Kidney glomerular epithelial cell (primary cell): ENCODE measurements at places on chromosomes 3 and 15.
A peak's percentile ranks its signal among the peaks of the same experiment; 100 is the strongest.

DNA sequence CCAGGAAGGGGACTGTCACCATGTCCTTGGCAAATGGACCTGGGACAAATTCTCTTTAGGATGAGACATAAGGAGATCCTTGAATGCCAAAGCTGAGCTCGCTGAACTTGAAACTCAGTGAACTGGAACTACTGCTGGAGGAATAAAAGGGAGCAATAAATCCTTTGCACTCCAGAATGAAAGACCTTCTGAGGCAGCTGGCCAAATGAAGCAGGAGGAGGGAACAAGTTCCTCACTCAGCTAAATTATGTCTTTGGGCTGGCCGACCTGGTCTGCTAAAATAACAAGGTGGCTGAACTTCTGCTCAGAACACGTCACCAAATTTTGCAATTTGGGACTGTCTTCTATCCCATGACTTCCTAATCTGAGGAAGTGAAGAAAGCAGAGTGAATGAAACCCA, 314.7 kb downstream of the LPP start:
- peak; percentile 65 for DNase-seq

GRCh38 chr3:47475029-47475569, 642 bp downstream of the SCAP start:
- DNase-seq, result peak; percentile 10

- DNase-seq, result no peak
These were observed 12.8 kb upstream of the SRP14 start for GRCh38 chr15:40051616-40052415.

DNA sequence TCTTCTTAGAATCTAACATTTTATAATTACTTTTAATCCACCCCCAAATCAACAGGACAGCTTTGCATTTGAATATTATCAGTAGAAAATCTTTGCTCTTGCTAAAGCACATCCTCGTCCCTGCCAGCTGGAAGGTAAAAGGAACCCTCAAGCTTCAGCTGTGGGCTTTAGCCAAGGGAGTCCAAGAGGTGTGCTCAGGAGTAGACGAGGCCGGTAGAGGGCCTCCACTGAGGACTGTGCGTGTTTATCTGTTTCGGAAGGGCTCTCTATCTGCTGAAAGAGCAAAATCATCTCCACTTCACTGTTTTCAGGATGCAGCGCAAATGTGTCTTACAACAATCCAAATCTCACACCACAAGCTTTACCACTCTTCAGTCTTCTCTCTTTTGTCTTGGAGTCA, 257.4 kb upstream of the IL12A start:
- DNase-seq, result no peak

GRCh38 chr3:126955004-126955790, 27.7 kb upstream of the PLXNA1 start:
- no peak for DNase-seq

DNA sequence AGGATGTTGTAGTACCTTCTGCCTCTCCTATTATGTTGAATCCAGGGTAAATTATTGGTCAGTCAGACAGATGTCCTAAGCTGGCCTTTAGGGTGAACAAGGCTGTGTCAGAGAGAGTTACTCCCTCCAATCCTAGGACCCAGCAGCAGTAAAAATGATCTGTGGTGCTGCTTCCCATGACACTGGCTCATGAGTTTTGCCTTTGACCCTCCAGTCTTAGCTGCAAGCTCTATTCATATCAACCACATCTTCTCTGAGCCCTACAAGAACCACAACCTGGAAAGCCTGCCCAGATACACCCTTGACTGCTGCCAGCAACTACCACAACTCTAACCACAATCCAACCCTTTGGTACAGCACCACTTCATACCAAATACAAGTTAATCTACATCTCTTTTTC, 27.2 kb upstream of the PHLDB2 start:
- no peak for DNase-seq

GRCh38 chr3:169227911-169228310, 435.6 kb downstream of the MECOM start:
- no peak for DNase-seq

DNA sequence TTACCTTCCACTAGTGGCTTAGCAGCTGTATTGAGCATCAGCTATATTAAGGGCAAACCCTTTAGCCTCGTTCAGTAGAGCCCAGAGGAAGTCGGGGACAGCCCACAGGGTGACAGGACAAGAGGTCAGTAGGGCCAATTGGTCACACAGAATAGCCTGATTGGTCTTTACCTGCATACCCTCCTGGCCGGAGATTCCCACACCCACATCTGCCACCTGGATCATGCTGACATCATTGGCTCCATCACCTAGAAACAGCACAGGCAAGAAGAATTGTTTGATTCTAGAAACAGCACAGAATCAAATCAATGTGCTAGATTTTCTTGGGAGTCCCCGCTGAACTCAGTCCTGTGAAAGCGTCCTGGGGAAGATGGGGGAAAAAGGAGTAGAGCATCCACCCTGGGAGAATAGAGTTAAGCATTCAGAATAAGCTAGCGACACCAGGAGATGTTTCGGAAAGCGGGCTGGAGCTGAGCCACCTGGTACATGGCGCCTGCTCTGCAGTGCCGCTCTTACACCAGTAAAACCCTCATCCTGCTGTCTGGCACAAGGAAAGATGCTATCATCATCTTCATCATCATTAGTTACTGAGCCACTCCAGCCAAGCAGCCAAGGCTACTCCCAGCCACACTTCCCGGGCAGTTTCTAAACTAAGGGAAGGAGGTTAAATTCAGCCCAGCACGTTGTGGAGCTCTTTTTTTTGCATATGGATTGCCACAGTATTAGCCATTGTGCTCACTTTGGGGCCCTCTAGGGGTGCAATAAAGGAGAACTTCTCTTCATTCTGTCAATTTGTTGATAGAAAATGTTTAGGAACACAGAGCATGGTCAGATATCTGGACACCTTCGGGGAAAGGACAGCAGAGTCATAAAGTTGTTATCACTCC, 171.3 kb downstream of the ATP10A start:
- no peak for DNase-seq

DNA sequence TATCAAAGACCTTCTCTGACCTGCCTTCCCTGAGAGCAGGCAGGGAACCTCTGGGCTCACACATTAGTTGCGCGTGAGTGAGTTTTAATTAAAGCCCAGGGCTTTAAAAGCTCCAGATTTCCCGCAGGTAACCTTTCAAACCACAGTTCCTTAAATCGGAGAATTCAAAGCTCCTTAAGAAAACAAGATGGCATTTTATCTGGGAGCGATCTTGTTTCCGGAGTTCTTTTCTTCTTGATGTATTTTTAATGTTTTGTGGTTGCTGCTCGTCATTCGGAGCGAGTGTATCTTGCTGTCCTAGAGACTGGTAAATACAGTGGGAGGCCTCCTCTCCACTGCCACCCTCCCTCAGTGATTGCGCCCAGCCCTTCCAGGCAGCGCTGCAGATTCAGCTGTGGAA, 284.3 kb downstream of the CLSTN2 start:
- DNase-seq, result no peak

DNA sequence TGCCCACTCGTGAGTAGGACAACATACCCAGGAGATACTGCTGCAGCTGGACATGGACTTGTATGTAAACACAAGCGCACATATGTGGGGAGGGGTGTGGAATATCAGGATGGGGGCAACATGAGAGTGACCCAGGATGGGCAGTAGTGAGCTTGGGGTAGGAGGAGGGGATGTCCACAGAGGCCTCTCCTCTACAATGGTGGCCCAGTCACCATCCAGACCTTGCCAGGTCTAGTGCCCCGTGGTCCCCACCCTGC, 266 bp upstream of the ZBTB47 start:
- no peak for DNase-seq

- DNase-seq, result no peak
These were observed 302.9 kb upstream of the ARHGEF26 start for GRCh38 chr3:153818338-153818737.

DNA sequence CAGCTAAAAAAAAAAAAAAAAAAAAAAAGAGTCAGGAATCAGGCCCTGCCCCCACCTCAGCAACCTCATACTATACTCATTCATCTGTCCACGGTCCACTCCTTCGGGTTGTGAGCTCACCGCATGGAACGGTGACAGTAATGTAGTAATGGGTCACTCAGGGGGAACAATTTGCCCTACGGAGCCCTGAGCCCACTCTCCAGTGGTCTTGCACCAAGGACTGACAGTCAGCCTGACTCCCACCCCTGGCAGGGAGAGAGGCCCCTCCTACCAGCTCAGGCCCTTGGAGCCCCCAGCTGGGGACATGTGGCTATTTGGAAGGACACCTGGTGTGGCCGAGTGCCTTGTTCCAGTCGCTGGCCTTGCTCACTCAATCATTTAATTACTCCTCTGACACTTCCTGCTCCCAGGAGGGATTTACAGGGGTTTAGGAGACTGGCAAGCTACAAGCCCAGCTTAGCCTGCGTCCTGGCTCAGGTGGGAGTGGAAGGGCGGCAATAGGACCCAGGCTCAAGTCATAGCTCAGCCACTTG, 19.9 kb upstream of the CACNA2D2 start:
- no peak for DNase-seq

DNA sequence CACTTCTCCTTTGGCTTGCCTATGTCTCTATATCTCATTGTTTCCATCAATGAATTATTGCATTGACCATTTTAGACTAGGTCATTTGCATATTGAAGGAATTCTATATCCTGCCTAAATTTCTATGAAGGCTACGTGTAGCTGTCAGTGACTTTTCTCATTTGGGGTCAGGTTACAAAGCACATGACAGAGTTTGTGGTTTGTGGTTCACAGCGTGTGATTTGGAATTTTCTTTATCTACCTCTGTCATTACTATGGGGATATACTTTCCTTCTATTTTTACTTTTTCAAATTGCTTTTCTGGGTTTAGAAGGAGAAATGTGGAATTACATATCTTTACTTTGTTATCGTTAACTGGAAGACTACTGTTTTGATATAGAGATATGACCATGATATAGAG, 317.3 kb upstream of the CFAP20DC start:
- no peak for DNase-seq

- no peak for DNase-seq
These were observed 167.3 kb downstream of the NECTIN3 start for GRCh38 chr3:111238885-111239284.

- no peak for DNase-seq
These were observed 37.3 kb downstream of the ABCC5 start for GRCh38 chr3:183980403-183980802.

GRCh38 chr3:184579513-184579912, 17.9 kb downstream of the EPHB3 start:
- DNase-seq, result no peak

GRCh38 chr3:3127432-3128010, 781 bp downstream of the TRNT1 start:
- DNase-seq, result no peak

- no peak for DNase-seq
These were observed 375.9 kb upstream of the WNT5A start for GRCh38 chr3:55863028-55863427.

GRCh38 chr15:99546441-99547100, 19.2 kb upstream of the MEF2A start:
- DNase-seq, result no peak

DNA sequence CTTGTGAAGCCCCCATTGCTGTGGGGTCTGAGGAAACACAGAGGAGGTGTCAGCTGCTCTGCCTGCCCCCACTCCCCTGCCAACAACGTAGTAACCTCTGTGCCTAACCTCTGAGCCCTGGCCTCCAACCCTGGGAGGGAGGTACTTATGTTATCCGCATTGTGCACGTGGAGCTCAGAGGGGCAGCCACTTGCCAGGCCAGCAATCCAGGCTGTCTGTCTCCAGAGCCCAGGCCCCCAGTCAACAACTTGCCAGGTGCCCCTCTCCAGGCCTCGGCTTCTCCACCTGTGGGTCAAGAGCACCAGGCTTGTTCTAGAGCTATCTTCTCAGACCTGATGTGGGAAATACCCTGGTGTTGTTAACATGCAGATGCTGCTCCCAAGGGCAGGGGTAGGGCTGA, 2.7 kb downstream of the TPRA1 start:
- no peak for DNase-seq

GRCh38 chr3:62749657-62750056, 125.6 kb downstream of the CADPS start:
- no peak for DNase-seq

- no peak for DNase-seq
These were observed 40.0 kb downstream of the ZNF589 start for GRCh38 chr3:48280881-48281280.

DNA sequence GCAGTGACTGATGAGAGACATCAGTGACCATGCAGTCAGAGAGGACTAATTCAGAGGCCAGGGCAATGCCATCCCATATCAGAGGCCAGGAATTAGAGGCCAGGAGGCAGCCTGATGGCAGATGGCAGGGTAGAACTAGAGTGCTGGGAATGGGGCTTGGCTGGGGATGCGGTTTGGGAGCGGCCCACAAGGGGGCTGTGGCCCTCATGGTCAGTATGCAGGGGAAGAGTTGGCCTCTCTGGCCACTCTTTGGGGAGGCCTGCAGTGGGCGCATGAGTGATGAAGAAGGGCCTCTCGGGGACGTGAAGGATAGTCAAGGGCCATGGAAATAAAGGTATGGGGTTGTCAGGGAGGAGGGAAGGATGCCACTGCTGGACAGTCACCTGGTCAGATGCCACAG, 101.7 kb downstream of the EEFSEC start:
- DNase-seq, result no peak

- DNase-seq, result no peak
These were observed 3.6 kb upstream of the EIF4E3 start for GRCh38 chr3:71728632-71729342.

- no peak for DNase-seq
These were observed 39.4 kb downstream of the CD200 start for GRCh38 chr3:112372396-112372795.

DNA sequence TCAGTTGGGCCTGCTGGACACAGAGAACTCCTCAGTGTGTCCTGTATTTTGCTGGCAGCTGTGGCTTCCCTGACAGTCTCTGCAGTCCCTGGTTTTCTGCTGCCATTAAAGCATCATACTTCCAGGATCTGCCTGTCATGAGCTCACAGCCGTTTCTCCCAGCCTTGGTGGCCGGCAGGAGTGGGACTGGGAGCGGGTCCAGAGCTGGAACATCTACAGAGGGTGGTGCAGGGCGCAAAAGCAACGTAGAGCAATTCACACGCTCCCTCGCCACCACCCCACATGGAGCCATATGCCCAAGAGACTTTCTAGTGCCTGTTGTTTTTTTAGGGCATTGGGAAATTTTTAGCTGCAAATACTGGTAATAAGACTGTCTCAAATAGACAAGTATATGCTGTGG, 33.6 kb downstream of the ABTB1 start:
- no peak for DNase-seq
